ENCODE measurements at places on chromosomes 3 and 15.
A peak's percentile ranks its signal among the peaks of the same experiment; 100 is the strongest.

DNA sequence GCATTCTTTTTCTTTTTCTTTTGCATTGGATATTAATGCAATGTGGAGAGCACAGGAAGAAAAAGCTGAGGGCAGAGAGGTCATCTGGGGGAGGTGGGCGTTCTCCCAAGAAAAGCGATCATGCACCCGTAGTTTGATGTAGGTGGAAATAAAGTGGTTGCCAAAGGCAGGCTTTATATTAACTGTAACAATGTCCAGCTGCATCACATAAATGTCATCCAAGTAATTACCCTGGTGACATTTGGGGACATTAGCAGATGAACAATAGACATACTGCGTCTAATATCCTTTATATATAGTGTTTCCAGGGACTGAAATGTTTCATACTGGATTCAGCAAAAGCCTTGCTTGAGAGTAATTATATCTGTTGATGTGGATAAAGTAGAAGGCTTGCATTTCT lies 135.5 kb downstream of the CNTN6 start:
- DNase-seq, result no peak

DNA sequence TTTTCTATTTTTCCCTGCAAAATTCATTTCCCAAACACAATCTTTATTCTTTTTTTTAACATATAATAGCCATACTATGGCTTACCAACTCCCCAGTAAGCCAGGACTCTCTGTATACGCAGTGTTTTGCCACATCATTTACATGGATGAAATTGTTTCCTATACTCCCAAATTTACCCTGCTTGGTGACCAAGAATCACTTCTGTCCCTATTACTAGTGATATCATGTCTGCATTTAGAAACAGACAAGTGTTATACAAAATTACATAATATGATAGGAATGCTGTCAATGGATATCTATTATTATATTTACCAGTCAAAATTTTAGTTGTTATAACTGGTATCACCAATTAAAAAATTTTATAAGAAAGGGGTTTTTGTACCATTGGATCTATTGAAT lies 77.8 kb downstream of the LIPC start:
- no peak for DNase-seq

GRCh38 chr3:143811602-143812001 lies 36.7 kb downstream of the SLC9A9 start:
- no peak for DNase-seq

DNA sequence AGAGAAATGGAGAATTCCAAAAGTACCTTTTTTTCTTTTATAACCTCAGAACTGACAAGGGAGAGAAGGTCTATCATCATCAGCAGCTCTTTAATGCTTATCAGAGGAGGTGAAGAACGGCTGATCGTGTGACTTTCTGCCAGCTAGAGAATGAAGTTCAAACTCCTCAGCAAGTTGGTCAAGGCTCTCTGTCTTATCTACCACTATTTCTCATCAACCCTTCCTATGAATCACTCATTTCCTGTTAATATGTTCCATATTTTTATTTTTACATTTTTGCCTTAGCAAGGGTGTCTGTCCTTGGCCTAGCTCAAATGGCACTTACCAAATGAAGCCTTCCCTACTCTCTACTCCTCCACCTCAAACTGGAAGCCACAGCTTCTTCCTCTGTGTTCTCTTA lies 73.1 kb upstream of the TSPAN3 start:
- no peak for DNase-seq

DNA sequence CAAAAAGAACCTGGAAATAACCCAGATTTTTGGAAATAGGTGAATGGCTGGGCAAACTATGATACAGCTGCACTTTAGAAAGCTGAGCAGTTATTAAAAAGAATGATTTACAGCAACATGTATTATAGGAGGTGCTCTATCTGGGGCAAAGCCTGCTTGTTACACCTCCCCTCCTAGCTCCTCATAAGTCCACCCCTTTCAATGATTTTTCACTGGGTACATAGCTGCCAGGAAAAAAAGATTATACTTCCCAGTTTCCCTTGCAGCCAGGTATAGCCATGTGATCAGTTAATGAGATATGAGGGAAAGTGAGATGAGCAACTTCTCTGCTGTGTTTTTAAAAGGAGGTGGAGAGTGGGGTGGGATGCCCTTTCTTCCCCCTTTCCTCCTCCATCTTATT lies 97.7 kb downstream of the CHST2 start:
- no peak for DNase-seq

DNA sequence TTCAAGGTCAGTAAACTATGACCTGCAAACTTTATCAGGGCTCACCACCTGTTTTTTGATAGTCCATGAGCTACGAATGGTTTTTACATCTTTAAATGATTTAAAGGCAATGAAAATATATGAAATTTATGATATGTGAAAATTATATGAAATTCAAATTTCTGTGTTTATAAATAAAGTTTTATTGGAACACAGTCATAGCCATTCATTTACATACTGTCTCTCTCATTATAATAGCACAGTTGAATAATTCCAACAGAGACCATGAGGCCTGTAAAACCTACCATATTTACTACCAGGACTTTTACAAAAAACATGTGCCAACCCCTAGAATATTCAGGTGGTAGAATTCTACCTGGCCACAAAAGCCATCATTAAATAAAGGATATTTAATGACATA lies 64.0 kb upstream of the XXYLT1 start:
- DNase-seq, result no peak

DNA sequence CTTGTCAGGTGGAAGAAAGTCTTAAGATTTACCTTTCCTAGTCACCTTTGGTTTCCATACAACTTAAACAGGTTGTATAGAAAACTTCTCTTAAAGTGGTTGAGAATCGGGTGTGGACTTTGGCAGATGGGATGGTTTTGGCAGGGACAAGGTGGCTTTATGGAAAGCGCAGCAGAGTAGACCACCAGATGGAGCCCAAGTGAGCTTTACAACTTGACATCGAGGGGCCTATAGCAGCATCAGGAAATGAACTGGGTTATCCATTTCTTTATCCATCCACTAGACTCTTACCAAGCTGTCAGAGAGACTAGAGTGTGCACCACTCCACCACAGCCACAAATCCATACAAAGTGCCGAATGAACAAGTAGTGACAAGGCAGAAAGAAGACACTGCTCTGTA lies 85.3 kb upstream of the MBNL1 start:
- DNase-seq, result no peak

DNA sequence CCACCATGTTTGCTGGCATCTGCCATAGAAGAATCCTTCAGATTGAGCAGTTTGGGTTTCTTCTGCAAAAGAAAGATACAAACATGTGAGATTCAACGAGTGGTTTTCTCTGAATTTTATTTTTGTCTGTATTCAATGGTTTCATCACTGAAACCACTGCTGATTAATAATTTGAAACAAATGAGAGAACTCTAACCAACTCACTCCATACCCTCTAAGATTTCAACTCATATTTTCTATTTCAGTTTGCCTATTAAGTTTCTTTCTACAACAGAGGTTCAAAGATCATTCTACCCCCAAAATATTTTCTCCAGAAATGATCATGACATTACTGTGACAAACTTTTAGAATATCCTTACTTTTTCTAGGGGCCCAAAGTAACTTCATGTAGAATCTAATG lies 38.7 kb upstream of the MAN2C1 start:
- DNase-seq, result no peak

DNA sequence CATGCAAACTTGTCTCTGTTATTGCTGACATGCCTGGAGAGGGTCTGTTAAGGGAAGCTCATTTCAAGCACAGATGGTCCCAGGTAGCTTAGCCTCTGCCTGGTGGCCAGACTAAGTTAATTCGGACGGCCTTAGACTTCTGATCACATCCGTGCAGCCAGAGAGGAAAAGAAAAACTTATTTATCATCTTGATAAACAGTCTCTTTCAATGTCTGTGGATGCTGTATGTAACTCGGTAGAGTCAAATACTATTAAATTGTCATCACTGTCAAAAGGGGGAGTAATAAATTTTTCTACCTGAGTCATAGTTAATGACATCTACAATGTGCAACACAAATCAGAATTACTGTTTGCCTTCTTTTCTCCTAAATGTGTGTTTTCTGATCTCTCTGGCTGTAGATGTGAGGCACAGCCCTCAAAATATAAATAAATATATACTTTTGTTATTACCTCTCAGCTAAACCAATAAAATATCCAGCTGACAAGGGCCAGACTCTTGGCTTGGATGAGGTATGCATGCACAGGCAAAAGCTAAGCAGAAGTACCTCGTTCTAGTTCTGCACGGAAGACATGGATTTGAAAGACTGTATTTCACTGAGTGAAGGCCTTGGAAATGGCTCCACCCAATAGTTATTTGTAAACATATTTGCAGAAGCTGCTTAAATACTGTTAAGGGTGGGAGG lies 530.0 kb downstream of the TAFA4 start:
- no peak for DNase-seq

GRCh38 chr3:74049444-74049843 lies 424.7 kb upstream of the PDZRN3 start:
- no peak for DNase-seq

- DNase-seq, result peak; percentile 76
These were observed 7.5 kb upstream of the CMTM6 start for GRCh38 chr3:32510075-32510724.

- DNase-seq, result no peak
These were observed 315.5 kb downstream of the FHIT start for GRCh38 chr3:60935709-60936108.

DNA sequence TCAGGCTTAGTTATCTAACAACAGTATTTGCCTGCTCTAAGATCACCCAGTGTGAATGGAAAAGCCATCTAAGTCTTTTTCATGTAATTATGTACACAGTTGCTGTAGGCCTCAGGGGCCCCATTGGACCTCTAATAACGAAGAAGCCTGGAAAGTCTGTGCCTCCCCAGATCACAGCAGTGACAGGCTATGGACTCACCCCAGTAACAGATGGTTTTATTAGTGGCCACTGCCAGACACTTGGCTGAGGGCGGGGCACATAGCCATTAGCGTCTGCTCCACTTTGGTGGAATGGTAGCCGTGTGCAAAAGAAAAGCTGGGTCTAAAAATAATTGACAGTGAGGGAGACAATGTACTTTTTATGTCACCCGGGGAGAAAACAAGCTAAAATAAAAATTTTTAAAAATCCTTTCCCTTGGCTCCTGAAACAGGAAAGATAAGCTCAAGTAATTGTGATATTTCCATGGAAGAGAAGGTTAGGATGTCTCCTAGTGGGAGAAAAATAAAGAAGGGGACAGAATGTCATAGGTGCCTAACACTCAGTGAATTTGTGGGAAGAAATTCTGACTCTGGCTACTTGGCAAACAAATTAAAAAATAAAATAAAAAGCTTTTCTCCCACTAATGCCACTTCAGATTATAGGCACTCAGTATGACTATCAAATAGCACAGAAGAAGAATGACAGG lies 44.3 kb upstream of the ZNF385D start:
- DNase-seq, result no peak

DNA sequence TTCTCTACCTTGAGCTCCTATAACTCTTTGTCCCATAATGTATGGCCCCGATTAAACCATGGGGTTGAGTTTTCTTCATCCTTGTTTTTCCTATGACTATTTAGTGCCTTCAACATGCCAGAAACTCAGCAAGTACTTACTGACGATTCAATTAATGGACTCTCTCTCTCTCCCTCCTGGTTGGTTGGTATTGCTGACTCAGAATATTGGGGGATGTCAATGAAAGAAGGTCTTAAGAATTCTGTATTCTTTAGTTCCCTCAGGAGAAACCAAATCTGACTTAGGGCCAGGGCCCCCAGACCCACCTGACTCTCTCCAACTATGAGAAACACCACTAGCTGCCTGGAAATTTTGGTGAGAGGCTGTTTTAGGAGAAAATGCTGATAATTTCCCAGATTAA lies 40.8 kb downstream of the TM4SF4 start:
- DNase-seq, result no peak

GRCh38 chr3:160796813-160797164 lies 40.8 kb downstream of the PPM1L start:
- DNase-seq, result no peak

- DNase-seq, result no peak
These were observed 190.1 kb downstream of the TBC1D5 start for GRCh38 chr3:17552351-17552750.

DNA sequence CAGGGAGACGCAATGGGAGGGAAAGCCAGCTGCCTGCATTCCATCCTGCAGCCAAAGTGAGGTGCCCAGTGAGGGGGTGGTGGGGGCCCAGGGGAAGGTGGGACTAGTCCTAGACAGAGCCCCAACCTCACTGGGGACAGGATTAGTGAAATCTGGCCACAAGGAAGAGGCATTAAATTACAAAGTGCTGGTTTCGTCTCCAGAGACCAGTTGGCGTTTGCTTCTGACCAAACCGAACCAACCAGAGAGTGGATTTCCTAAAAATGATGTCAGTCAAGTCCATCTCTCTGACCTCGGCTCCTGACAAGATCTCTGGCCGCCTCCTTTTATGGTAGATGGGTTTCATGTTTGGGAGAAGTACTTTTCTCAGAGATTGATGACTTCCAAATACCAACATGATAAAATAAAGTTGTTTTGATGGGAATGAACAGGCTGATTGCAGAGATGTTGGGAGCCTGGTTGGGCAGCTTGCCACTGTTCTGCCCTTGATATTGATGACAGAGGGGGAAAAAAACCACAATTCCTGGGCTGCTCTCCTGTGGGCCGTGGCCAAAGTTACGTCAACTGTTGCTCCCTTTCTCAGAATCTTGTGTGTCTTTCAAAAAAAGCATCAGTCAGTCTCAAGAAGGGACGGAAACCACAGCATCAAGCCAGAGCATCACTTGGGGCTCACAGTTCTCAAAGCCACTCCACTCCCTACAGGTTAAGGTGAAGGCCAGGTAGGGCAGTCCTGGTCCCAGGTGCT lies 24.6 kb downstream of the ITGA11 start:
- no peak for DNase-seq

- no peak for DNase-seq
These were observed 213.8 kb upstream of the STAC start for GRCh38 chr3:36166477-36166876.

DNA sequence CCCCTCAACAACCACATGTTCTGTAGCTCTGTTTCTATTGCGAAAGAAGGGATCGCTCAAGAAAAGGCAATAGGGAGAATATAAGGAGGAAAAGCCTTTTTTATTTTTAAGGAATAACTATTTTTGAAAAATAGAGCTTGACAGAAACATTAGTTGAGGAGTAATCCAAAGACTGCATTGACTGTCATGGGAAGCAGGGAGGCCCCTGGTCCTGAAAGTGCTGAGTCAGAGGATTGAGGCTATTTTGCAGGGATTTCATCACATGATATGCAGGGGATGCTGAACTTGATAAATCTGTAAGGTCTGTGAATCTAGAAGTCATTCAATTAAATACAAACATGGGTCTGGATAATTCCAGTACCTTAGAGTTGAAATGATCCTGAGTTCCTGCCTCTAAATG lies 92.0 kb downstream of the MTHFS start:
- no peak for DNase-seq
